ENCODE measurements at places on chromosomes 12 and 14.
A peak's percentile ranks its signal among the peaks of the same experiment; 100 is the strongest.

- DNase-seq = no peak
Observed at GRCh38 chr12:123690191-123690840, 19.4 kb downstream of the TCTN2 start.

DNA sequence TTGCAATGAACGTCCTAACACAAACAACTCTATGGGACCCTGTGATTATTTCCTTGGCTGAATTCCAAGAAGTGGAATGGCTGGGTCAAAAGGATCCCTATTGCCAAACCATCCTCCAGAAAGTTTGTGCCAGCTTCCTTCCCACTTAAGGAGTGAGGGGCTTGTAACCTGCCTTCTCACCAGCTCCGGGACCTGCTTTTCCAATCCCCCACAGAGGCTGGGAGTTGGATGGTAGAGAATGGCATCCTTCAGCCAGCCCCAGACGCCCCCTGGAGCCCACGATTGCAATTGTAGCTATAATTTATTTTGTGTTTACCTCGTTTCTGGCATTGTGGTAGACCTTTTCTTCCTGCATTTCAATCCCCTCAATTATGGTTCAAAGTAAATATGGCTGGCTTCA lies 9.7 kb upstream of the ZDHHC22 start:
- peak; percentile 17 for DNase-seq

DNA sequence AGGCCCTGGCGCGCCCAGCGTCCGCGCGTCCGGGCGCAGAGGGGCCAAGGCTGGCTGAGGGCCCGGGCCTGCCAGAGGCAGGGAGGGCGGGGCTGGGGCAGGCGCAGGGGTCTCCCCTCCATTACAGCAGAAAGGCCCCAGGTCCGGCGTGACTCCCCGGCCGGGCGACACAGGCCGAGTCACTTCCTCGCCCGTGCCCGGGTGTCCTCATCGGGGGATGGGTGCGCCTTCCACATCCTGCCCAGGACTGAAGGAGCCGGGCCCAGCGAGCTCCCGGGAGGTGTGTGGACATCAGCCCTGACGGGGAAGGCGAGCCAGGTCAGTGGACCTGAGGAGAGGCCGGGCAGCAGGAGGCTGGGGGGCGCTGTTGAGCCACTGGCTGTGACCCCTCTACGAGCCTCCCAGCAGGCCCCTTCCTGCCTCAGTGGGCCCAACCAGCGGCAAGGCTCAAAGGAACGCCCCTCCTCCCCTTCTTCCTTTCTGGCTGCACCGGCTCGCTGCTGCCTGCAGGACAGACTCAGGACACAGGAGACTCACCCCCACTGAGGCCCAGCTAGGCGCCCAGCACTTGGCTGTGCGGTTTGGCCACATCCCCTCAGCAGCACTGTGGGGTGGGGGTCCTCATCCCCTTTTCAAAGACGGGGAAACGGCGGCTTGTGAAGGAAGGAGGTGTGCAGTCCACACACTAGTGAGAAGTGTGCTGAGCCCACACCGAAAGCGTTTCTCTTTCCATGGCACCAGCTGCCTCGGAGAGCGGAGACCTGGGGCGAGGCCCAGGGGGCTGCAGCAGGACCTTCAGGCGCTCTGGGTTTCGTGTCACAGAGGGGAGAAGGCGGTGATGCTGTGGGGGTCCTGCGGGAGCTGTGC lies 606 bp downstream of the TNFAIP2 start:
- DNase-seq = peak; percentile 45

GRCh38 chr14:28671425-28671824 lies 95.2 kb upstream of the FOXG1 start:
- DNase-seq = peak; percentile 88

DNA sequence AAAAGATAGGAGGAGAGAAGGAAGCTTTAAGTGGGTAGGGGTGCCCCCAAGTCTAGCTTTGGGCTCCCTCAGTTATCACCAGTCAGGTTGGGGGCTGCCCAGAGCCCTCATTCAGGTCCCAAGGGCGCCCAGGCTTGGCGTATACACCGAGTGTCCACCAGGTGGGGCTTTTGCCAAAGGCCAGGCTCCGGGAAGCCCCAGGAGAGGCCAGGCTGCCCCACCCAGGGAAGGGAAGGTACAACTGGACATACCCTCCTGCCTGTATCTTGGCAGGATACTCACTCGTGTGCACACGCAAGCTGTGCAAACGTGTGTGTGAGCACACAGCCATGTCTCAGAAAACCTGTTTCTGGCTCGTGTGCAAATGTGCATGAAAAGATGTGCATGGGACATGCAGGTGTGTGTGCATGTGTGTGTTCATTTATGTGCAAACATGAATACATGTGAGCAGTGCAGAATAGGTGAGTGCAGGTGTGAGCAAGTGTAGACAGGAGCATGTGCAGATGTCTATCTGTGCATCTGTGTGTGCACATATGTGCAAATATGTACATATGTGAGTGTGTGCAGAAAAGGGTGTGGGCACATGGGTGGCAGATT lies 103.9 kb upstream of the MYL2 start:
- DNase-seq = peak; percentile 35

DNA sequence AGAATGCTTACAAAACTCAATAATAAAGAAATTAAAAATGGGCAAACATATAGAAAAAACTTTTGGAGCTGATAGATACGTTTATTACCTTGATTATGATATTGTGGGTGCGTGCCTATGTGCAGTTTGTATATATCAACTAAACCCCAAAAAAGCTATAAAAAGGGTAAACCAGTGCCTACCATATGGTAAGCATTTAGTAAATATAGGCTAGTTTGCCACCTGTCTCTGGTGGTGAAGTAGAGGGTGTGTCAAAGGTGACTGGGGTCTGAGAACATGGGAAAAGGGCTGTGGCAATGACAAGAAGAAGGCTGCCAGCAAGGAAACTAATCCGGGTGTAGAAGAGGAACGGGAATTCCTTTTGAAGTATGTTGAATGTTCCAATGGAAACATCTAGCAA lies 18.3 kb downstream of the GALNT8 start:
- DNase-seq = no peak

DNA sequence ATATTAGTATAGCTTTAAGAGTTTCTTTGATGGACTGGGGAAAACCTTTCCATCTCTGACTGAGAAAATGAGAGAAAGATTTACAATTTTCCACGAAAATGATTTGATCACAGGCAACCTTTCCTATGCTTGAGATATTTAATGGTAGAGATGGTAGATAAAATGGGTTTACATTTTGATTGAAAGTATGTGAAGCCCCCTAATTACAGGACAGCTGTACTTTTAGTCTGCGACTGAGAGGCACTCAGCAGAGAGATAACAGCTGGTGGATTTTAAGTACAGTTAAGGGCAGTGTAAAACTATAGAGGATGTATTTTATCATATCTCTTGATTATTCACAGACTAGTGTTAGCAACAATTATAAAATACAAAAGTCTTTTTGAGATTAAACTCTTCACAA lies 40.7 kb downstream of the C12orf50 start:
- no peak for DNase-seq

DNA sequence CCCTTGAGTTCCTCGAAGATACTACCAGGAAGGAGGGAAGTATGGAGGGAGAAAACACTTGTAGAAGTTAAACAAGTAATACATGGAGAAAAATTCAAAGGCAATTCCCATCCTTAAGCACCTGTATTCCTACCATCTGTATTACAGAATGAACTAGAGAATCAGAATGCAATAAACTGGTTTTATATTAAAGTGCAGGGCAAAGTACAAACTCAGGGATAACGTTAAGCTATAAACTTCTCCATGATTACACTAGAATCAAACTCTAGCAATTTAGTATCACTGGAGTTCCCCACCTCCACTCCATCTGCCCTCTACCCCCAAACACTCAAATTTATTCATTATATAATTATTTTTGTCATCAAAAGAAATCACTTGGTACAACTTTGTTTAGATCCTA lies 13.1 kb downstream of the PAWR start:
- DNase-seq = no peak

DNA sequence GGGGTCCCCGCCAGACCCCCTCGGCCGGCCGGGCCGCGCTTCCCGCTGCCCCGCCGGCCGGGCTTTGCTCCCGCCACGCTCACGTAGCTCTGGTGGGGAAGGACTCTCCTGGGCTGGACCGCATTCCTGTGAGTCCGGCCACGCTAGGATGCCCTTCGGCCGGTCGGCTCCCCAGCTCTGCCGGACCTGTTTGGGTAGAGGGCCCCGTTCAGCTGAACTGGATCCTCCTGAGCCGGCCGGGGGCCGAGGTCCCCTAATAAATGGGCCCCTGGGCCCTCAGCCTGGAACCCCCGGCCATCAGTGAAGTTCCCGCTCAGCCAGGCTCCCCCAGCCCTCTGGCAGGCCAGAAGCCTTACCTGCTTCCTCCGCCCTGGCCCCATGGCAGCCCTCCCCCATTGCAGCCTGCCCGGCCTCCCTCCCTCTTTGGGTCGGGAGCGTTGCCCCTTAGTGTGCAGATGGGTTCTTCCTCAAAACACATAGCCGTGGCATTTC lies 593 bp downstream of the UNC119B start:
- no peak for DNase-seq

DNA sequence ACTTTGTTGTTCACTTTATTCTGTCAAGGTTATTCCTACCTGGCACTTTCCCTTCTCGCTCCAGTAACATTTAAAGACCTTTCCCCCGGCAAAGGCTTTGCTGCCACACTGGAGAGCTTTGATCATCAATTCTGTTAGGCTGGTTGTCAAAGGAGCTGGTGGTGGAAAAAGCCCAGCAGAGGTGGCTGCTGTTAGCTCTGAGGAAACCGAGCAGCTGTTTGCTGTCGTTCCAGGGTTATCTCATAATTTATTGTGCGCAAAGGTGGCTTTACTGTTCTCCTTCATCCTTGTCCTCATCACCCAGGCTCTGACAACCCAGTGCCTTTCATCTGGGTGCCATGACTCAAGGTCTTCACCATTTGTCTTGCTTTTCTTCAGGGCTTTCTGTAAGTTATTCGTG lies 38.2 kb upstream of the CRADD start:
- DNase-seq = no peak

All from iris pigment epithelial cell (primary cell).